Common myeloid progenitor, CD34-positive (primary cell): ENCODE measurements at places on chromosomes 2 and 18.

GRCh38 chr2:42838133-42838532 lies 45.8 kb upstream of the HAAO start:
- DNase-seq, result no peak

DNA sequence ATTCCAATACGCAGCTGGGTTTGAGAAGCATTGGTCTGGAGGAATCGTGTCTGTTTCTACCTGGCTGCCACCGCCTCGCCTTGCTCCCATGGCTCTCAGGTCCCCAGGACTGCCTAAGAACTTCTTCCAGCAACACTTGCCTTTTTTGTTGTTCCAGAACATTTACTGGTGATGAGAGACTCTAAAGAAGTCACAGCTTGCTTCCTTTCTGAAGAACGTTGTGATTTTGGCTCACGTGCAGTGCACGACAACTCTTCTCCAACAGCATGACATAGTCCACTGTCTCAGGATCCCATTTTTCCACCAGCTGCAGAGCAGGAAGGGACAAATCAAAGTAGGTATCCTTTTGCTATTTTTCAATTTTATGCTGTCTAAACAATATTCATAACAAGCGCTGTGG lies 940.9 kb downstream of the SLC4A3 start:
- no peak for DNase-seq

GRCh38 chr2:205766779-205767359 lies 84.6 kb downstream of the NRP2 start:
- peak; percentile 67 for DNase-seq

DNA sequence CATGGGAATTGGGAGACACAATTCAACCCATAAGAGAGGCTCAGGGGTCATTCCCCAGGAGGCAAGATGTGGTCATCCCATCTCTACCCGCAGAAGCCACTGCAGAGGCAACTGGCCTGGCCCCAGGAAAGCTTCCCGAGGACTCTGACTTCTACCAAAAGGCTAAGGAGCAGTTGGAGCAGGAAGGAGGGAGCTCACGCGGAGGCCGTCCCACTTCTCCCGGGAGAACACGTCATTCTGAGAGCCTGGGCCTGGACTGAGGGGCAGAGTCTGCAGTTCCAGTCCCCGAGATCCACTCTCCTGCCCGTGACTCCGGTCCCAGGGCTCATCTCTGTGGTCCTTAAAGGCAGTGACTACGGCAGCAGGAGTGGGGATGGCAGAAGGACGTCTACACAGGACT lies 69.0 kb upstream of the TAF1B start:
- DNase-seq, result no peak

GRCh38 chr18:13416208-13416607 lies 197.6 kb downstream of the LDLRAD4 start:
- DNase-seq, result peak; percentile 5

- no peak for DNase-seq
Observed at GRCh38 chr18:10950876-10951630, 198.3 kb downstream of the PIEZO2 start.

DNA sequence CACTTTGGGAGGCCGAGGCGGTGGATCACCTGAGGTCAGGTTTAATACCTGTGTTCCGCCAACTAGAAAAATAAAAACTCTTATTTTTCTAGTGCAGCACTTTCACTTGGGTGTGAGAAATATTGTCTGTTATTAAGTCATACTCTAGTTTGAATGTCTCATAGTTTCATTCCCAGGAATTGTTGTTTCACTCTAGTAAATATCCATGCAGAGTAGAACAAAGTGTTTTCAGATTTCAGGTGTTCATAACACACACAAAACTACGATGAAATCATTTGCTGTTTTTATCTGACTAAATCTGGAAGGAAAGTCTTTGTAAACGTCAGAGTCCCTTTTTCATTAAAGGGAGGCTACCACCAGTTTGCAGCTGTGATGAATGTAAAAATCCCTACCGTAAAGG lies 4.0 kb downstream of the FAM117B start:
- no peak for DNase-seq

DNA sequence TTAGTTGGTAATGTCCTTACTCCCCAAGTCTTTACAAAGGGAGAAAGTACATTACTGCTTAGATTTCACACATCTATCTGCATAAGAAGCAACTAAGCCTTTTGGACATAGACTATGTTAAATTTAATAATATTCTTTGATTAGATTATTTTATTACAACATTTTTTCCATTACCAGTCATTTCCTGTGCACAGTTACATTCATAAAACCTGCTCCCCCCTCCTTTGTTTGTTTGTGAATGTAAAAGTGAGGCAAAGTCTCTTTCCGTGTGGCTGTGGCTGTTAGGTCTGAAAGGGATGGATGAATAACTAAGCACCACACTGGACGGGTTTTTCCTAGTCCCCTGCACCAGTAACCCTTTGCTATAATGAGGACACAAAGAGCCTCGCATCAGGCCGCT lies 9.6 kb downstream of the PTGR3 start:
- DNase-seq, result no peak

GRCh38 chr2:98473995-98474780 lies 29.5 kb downstream of the INPP4A start:
- DNase-seq, result no peak

DNA sequence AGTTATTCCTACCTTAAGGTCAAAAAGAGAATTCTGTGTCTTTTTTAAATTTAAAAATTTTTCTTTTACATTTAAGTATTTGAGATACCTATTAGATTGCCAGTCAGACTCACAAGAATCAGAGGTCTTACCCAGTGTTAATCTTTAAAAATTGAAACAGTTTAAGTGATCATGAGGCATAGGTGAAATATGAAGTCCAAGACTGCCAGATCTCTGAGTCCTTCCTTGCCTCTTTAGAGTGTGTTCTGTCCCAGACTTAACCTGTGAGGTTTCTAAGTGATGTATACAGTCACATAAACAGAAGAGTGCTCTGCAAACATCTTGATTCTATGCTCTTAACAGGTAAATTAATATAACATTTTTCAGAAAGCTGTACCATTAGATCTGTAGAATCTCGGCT lies 40.6 kb downstream of the ACTR3 start:
- no peak for DNase-seq

DNA sequence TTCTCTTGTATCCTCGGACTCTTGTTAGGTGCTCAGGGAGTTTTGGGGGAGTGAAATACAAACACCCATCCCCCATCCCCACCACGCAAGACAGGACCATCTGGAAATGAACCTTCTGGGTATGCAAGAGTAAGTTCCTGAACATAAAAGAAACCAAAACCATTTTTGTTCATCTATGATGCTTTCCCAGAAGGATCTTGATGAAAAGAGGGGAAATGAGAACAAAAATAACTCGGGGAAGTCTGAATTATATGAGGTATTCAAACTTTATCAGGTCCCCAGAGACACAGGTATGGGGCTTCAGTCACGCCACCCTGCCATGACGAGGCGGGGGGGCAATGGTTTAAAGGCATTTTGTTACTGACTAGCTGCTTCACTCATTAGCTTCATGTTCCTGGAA lies 68.6 kb upstream of the DNMT3A start:
- DNase-seq, result peak; percentile 33

- DNase-seq, result no peak
Observed at GRCh38 chr18:52694804-52695203, 354.8 kb downstream of the DCC start.

- no peak for DNase-seq
Observed at GRCh38 chr2:53933329-53933728, 37.5 kb downstream of the PSME4 start.

DNA sequence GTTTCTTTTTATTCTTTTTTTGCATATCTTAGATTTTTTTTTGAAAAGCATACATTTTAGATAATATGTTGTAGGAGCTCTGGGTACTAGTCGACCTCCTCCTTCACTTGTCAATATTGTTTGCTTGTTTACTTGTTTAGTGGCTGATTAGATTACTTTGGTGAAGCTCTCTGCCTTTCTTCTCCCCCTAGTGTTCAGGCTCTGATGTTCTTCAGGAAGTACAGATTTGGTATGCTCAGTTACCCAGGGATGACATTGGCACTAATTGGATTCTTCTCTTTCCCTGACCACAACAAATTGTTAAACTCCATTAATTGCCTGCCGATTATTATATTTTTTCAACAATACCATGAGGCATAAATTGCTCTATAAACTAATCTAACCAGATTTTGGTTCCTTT lies 491.2 kb downstream of the SUCLG1 start:
- DNase-seq, result no peak

GRCh38 chr2:69683170-69683971 lies 39.8 kb upstream of the AAK1 start:
- DNase-seq, result peak; percentile 82

GRCh38 chr2:199875400-199875799 lies 24.4 kb upstream of the FTCDNL1 start:
- no peak for DNase-seq

GRCh38 chr2:205403244-205403825 lies 279.0 kb upstream of the NRP2 start:
- no peak for DNase-seq

DNA sequence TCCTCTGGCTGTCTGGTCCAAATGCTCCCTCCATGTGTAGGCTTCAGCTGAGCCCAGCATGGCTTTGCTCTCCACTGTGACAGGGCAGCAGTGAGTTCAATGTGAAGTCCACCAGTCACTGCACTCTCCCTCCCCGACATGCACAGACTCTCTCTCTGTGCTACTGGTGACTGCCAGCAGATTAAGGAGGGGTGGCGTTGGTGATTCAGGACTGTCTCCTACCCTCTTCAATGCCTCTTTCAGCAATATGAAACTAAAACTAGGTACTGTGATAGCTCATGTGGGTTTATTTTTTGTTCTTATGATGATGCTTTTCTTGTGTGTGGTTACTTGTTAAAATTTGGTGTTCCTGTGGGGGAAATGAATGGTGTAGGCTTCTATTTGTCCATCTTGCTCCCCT lies 201.0 kb upstream of the RBMS1 start:
- no peak for DNase-seq

DNA sequence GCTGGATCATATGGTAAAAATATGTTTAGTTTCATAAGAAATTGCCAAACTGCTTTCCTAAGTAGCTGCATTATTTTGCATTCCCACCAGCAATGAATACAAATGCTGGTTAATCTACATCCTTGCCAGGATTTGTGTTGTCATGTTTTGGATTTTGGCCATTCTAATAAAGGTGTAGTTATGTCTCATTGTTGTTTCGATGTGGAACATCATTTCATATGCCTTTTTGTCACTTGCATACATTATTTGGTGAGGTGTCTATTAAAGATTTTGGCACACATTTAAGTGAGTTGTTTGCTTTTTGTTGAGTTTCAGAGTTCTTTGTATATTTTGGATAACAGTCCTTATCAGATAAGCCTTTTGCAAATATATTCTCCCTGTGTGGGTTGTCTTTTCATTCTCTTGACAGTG lies 299.2 kb upstream of the TFPI start:
- no peak for DNase-seq

- no peak for DNase-seq
Observed at GRCh38 chr2:163647300-163647699, 88.5 kb downstream of the FIGN start.

DNA sequence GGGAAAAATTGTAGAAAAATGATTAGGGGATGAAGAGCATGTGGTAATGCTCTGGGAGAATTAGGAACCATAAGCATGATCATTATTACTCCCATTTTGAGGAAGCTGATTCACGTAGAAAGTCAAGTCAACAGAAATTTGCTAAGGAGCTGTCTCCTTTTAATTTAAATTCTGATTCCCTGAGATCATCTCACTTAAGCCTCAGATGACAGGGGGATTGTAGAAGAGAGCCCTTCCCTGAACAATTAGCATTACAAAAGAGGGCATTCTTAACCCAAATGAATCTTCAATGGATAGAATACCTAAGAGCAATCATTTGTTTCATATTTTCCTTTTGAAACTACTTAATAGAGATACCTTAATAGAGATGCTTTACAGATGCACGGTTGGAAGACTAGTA lies 267.9 kb downstream of the NYAP2 start:
- DNase-seq, result no peak

DNA sequence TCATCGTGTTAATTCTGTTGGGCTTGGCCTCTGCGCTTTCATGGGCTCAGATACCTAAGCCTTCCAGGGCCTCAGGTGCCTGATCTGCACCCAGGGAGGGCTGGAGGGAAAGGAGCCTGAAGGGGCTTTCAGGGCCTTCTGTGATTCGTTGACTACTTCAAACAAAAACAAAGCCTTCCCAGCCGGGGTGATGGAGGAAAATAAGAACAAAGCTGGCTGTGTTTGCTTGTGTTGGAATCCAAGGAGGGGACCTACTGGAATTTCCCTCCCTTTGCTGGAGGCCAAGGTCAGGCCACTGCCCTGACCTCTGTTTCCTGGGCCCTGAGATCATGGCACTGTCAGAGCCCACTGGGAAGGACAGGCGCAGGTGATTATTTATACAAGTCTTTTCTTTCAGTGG lies 135.3 kb downstream of the KLHL29 start:
- DNase-seq, result no peak

- DNase-seq, result no peak
Observed at GRCh38 chr2:159256159-159256558, 30.3 kb downstream of the WDSUB1 start.

GRCh38 chr18:3713166-3713565 lies 263.2 kb downstream of the TGIF1 start:
- no peak for DNase-seq

- peak; percentile 38 for DNase-seq
Observed at GRCh38 chr18:5456577-5457461, 87.0 kb downstream of the EPB41L3 start.

DNA sequence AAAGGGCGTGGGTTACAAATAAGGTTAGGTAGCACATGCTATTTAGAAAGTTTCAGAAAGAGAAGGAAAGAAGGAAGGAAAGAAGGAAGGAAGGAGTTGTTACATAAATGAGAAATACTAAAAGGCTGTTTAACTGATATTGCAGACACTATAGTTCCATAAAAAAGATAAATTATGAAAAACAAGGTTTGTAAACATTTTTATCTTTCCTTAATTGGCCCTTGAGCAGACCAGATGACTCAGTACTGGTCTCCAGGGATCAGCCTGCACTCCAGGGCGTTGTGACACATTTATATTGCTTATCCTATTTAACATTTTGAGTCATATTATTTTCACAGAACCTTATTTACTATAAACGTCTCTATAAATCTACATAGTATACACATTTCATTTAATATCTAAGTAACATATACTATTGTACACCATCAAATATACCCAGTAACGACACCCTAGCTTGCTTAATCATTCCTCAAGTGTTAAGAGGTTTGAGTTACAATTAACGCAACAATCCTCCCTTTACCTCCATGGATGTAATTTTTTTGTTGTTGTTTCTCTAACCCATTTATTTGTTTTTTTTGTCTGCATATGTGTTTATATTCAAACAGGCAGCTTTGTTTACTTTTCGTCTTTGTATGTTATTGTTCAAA lies 2.8 kb upstream of the RAB31 start:
- DNase-seq, result no peak

- DNase-seq, result no peak
Observed at GRCh38 chr18:71665131-71665530, 879.0 kb downstream of the CBLN2 start.

DNA sequence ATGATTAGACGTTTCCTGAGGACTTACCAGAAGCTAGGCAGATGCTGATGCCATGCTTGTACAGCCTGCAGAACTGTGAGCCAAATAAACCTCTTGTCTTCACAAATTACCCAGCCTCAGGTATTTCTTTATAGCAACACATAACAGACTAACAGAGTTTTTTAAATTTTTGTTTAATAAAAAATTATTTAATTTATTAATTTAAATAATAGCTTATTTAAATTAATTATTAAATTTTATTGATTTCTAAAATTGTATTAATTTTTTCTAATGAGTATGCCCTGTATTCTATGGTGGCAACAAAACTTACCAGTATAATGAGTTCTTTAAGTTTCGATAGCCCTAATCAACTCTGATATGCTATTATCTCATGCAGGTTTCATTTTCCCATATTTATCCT lies 259.8 kb downstream of the IKZF2 start:
- DNase-seq, result no peak

- DNase-seq, result no peak
Observed at GRCh38 chr2:64888591-64889309, 100.4 kb upstream of the SLC1A4 start.
